Activated CD8-positive, alpha-beta memory T cell treated with anti-CD3 and anti-CD28 coated beads, Interleukin-2, amount 10 ng/mL, durations not matched to agents 7 days and 5 days (primary cell): ENCODE measurements at places on chromosomes 7 and 10. TPM values are rescaled to one million over a fixed set of nuclear protein-coding genes. Genes with fewer than 3 reads are reported as not detected.

The GPRIN2 gene
- not detected for total RNA-seq

The GHRHR gene
- total RNA-seq = not detected

The PTN gene
- not detected for total RNA-seq

The CACUL1 gene
- 25.6 TPM for total RNA-seq

The H2BK1 gene
- not detected for total RNA-seq

The SPAM1 gene
- total RNA-seq = not detected

The RBP3 gene
- total RNA-seq = not detected

The FAM221A gene
- total RNA-seq = 5.6 TPM

The ITPRID1 gene
- total RNA-seq = not detected

The CRYGN gene
- not detected for total RNA-seq

The LIPJ gene
- total RNA-seq = not detected

The ZFAND2A gene
- total RNA-seq = 23.9 TPM
